ENCODE measurements at places on chromosomes 3 and 15.
A peak's percentile ranks its signal among the peaks of the same experiment; 100 is the strongest.

- DNase-seq: no peak
These were observed 520.4 kb upstream of the ALCAM start for GRCh38 chr3:104846270-104846669.

GRCh38 chr3:44248152-44248551 is 6.5 kb downstream of the TOPAZ1 start:
- no peak for DNase-seq

DNA sequence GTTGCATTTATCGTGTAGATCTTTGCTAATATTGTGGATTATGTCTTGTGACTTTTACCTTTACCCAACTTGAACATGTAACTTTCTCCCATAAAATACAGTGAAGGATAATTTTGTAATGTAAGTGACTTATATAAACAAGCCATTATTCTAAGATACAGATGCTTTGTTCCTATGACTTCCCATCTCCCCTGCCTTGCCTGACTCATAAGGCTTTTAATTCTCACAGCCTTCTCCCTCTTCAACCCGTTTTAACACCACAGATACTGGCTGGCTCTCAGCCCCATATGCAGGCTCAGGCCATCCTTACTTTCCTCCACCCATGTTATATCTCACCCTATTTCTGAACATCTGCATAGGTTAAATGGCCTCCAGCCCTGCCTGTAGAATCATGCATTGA is 4.1 kb downstream of the CCNDBP1 start:
- DNase-seq: no peak

- no peak for DNase-seq
These were observed 35.6 kb upstream of the MUC4 start for GRCh38 chr3:195847055-195847950.

DNA sequence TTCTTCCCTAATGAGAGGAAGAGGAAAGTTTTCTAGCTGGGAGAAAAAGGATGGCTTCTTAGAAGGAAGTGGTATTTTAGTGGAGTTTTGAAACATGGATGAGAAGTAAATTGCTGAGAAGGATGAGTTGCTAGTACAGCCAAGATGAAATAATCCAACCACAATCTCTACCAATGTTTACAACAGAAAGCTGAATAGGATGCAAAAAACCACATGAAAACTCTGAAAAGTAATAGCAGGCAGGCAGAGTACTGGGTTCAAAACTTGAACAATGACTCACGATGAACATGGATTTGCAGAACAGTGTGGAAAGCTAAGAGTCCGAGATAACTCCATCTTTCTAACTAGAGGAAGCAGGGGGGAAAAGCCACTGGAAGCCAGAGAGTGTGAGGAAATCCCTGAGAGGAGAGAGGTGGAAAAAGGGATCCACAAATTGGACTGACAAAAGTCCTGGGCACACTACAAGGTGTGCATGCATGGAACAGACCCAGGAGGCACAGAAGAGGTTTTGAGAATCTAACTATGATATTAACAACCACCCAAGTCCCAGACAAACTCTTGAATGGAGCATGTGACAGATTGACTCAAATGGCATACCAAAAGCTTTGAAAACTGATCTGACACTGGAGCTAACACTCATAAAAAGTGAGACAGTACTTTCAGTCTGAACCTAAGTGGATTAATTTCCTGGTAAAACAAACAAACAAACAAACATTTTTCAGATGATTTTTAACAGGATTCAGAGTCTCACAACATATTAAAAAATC is 76.7 kb downstream of the ST6GAL1 start:
- DNase-seq: no peak

DNA sequence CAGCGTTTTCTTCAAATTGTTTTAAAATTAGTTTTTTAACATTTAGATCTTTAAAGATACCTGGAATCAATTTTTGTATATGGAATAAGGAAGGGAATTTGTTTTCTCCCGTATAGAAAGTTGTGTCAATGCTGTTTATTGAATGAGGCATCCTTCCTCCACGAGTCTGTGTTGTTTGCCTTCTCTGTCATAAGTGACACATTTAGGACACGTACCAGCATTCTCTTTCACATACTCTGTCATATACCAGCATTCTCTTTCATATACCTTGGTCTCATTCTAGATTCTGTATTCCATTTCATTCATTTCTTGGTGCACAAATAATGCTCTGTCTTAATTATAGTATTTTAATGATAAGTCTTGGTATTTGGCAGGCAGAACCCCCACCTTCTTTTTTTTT is 10.3 kb downstream of the ATP11B start:
- DNase-seq: no peak

DNA sequence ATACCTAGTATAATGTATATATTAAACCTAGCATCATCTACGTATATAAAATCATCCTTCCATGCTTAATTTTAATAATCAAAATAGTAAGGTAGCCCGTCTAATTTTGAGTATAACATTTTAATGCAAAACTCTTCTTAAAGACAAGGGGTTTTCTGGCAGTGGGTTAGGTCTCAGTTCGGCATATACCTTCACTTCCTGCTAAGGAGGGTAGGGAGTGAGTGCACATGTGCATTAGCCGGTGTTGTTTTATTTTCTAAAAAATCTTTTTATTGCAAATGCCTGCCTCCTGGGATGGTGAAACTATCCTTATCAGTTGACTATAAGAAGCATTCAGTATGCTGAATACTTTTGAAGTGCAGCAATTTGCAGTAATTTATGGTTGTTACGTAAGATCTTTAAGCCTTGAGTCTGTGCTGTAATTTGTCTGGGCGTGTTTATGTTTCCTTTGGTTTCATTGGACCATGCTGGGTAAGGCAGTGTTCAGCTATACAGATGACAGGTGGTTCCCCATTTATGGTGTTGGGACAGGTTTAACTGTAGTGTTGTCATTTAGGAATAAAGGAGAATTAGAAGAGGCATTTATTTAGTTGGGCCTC is 11.7 kb downstream of the ARHGEF26 start:
- DNase-seq: no peak

- no peak for DNase-seq
These were observed 6.9 kb upstream of the BDH1 start for GRCh38 chr3:197562398-197563251.

DNA sequence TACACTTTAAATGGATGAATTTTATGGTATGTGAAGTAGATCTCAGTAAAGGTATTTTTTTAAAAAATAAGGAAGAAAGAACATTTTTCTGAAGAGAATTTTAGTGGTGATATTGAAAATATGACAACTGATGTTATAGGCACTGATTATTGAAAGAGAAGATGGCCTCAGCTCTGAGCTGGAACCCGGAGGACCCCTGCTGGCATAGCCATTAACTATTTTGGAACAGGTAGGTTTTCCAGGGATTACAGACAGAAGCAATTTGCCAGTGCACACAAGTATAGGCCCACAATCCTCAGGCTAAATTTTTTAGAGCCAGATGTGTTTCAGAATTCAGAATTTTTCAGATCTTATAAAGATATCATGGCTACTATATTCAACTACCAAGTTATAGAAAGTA is 315.9 kb upstream of the GPR149 start:
- no peak for DNase-seq

DNA sequence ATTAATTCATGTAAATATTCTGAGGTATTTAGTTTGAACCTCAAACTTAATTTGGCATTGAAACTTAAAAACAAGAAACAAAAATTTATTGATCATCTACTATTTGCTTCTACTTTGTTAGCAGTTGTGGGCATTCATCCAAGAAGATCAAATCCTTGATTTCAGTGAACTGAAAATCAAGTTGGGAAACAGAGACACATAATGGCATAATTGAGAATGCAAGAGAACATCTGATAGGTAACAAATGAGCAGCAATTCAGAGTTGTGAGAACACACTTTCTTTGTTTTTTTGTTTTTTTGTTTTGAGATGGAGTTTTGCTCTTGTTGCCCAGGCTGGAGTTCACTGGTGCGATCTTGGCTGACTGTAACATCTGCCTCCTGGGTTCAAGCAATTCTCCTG is 33.9 kb upstream of the MED12L start:
- no peak for DNase-seq

GRCh38 chr3:63972987-63973386 is 50.3 kb downstream of the PSMD6 start:
- no peak for DNase-seq

- DNase-seq: no peak
These were observed 8.9 kb upstream of the CNTN3 start for GRCh38 chr3:74623261-74623836.

GRCh38 chr3:148255981-148256969 is 441.4 kb upstream of the AGTR1 start:
- no peak for DNase-seq

DNA sequence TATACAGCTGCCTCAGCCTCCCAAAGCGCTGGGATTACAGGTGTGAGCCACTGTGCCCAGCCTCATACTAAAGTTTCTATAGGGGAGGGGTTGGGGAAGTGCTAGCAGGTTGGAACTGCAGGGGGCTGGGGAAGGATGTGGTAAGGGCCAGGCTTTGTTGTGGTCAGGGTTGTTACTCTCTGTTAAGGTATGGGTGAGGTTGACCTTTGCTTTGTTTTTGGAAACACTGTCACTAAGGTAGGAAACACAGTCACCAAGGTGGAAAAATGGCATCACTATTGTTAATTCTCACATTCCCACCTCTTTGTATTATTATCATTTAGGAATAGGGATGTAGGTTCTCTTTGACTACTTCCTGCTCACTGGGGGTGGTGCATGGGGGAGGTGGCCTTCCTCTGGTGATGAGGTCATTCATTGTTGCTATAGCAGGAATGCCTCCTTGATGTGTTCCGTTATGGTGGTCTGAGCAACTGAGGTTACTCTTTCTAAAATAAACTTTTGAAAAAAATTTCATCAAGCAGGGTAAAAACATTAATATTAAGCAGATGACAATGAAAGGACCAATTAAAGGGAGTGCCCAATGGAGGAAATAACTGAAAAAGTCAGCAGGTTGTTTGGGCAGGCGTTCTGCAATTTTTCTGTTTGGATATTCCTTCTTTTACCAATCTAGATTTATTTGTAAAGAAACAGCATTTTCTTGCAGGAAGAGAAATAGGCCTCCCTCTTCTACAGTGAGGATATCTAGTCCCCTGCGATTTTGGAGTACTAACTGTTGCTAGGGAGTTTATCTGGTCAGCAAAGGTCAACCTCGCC is 150.5 kb downstream of the WDR76 start:
- peak; percentile 63 for DNase-seq

- no peak for DNase-seq
These were observed 1.0 kb upstream of the GALNT15 start for GRCh38 chr3:16173283-16174025.

GRCh38 chr3:57900786-57901185 is 107.4 kb upstream of the FLNB start:
- DNase-seq: no peak

DNA sequence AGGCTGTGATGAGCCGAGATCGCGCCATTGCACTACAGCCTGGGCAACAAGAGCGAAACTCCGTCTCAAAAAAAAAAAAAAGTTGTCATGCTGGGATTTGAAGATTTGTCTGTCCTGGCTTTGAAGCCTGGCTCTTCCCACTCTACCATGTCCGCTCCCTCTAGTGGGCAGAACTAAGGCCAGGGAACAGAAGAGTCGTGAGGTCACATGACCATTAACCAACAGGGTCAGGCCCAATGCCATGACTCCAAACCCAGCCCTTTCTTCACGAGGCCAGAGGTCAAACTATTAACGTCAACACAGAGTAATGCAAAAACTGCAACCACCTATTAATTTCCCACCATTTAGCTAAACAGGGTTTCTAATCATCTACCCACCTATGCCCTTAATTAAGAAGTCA is 212.1 kb downstream of the ADAMTS17 start:
- no peak for DNase-seq

DNA sequence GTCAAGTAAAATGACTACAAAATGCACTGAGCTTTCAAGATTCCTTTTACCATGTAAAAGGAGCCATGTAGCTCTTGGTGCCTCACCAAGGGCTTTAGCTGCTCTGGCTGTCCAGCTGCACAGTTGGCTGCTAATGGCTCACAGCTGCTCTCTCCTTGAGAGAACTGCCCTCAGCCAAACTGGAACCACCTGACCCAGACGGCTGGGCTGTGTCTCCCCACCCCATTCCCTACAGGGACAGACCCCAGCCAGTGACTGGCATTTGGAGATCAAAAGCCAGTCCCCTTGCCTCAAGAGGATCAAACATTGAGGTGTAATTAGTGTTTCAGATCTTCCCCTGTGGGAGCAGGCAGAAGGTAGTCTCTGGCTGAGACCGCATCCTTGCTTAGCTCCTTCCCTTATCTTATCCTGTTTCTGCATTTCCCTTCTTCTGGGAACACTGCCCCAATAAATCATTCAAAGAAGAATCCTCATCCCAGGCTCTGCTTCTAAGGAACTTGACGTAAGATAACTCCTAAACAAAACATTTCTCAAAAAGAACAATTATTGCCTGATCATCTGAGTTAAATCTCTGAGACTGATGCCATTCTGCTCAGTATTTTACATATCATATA is 28.6 kb upstream of the UBE2E2 start:
- DNase-seq: no peak
